ENCODE measurements at places on chromosomes 2 and 18.
A peak's percentile ranks its signal among the peaks of the same experiment; 100 is the strongest.

- DNase-seq, result no peak
These were observed 283.2 kb upstream of the MEX3C start for GRCh38 chr18:51480407-51481261.

DNA sequence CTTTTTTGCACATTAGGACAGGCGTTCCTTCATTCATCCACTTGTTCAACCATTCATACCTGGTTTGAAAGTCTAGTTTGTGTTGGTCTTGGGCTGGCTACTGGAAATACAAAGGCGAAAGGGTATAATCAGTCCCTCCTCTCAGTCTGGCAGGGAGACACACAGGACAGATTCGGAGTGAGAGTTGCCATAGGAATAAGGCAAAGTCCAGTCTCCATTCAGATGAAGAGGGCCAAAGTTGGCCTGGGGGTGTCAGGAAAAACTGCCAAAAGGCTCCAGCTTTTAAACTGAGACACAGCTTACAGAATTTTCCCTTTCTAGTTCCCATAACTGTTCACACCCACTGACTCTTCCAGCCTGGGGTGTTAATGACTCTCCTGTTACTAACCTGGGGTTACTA is 96.3 kb upstream of the AQP4 start:
- DNase-seq, result no peak

DNA sequence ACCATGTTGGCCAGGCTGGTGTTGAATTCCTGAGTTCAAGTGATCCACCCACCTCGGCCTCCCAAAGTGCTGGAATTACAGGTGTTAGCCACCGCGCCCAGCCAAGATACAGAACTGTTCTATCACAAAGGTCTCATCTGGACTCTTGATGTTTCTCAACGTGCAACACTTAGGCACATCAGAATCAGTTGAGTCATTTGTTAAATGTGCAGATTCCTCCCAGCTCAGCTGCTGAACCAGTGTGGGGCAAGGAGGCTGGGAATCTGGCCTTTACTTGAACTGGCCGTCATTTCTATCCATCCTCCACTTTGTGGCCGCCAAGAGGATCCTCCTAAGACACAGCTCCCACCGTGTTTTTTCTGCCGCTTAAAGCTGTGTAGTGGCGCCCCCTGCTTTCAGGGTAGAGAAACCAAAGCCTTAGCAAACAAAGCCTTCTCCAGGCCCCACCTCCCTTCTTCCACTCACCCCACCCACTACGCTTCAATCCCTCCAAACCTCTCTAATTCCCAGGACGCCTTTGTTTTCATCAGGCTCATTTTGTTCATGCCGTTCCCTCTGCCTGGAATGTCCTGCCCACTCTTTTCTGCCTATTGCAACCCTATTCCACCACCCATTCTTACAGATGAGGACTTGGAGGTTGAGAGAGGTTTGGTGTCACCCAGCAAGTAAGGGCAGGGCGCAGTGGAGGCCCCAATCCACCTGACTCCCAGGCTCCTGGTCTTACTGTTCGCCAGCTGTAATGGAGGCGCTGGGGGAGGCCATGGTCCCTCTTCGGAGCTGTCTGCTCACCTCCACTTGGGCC is 776 bp upstream of the SPEG start:
- DNase-seq, result peak; percentile 48

DNA sequence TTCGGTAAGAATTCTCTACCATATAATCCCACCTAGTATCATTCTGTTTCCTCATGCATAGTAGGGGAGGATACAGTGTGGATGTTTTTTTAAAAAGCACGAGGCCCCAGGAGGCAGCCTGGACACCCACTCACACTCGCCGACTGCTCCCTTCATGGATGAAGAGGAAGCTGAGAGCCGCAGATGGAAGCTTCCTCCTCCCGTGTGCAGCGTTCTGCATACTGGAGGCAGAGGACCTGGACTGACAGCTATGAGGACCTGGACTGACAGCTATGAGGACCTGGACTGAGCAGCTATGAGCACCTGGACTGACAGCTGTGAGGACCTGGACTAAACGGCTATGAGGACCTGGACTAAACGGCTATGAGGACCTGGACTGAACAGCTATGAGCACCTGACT is 234.4 kb downstream of the NDUFA10 start:
- DNase-seq, result no peak

DNA sequence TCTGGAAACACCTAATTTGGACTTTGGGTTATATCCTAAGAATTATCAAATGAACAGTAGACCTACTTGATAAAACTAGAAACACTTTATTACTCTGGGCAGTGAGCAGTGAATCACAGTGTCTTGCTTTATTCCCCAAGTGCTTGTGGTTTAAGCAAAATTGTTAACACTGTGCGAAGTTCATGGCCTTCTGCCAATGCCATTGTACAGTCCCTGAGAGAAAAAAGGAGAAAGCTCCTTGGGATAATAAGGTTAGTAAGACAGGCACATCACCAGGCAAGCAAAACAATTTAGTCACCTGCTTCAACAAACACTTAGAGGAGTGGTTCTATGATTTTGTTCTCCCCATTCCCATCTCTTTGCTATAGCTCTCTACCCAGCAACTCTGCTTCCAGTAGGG is 39.8 kb downstream of the ADCYAP1 start:
- DNase-seq, result peak; percentile 39

GRCh38 chr2:85596486-85597143 is 1.1 kb downstream of the RNF181 start:
- no peak for DNase-seq

DNA sequence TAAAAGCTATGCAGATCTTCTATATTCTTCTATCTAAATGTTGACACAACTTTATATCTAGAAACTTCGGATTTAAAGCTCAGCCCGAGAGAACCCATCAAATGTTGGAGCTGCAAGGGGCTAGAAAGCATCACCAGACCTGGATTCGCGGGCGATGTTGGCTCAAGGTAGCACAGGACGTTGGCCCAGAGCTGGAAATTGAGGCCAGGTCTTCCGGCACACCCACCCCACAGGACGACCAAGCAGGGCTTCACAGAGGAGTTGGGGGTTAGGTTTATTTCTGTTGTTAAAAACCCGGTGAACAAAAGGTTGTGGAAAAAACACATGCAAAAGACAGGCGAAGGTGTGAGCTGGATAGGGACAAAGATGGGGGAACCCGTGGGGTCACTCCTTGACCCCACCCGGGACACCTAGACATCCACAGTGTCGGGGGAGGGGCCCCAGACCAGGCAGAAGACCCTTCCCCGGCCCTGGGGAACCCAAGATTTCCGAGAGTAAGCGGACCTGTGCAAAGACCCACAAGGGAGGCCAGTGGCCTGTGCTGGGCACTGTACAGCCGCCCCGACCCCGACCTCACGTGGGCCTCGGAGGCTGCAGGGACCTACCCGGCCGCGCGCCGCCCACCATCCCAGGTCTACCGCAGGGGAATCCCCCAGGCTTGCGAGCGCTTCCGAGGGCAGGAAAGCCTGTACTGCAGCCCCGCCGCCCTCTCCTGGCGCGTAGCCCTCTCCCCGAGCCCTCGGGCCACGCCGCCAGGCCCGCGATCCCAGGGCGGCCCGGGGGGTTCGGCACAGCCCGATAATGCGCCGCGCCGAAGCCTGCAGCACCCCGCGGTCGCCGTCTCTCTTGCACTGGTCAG is 1.8 kb upstream of the AGBL5 start:
- DNase-seq, result no peak

DNA sequence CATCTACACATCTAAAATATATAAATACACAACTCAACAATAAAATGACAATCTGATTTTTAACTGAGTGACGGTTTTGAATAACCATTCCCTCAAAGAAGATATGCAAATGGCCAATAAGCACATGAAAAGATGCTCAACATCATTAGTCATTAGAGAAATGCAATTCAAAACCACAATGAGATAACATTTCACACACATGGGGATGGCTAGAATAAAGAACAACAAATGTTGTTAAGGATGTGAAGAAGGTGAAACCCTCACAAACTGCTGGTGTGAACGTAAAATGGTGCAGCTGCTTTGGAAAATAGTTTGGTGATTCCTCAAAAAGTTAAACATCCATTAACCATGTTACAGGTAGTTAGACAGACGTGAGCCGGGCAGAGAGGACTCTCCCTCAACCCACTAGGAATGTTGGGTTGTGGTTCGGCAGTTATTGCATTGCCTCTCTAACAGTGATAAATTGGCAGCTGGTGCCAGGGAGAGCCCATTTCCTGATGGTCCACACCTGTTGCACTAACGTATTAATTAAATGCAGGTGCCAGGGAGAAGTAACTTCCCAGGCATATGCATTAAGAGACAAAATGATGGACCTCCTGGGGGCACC is 22.3 kb upstream of the DUSP2 start:
- DNase-seq, result no peak

Measured in fibroblast of skin of left quadriceps (primary cell).